ENCODE measurements at places on chromosomes 5 and 9. TPM values are rescaled to one million over a fixed set of nuclear protein-coding genes. Genes with fewer than 3 reads are reported as not detected.

DNA sequence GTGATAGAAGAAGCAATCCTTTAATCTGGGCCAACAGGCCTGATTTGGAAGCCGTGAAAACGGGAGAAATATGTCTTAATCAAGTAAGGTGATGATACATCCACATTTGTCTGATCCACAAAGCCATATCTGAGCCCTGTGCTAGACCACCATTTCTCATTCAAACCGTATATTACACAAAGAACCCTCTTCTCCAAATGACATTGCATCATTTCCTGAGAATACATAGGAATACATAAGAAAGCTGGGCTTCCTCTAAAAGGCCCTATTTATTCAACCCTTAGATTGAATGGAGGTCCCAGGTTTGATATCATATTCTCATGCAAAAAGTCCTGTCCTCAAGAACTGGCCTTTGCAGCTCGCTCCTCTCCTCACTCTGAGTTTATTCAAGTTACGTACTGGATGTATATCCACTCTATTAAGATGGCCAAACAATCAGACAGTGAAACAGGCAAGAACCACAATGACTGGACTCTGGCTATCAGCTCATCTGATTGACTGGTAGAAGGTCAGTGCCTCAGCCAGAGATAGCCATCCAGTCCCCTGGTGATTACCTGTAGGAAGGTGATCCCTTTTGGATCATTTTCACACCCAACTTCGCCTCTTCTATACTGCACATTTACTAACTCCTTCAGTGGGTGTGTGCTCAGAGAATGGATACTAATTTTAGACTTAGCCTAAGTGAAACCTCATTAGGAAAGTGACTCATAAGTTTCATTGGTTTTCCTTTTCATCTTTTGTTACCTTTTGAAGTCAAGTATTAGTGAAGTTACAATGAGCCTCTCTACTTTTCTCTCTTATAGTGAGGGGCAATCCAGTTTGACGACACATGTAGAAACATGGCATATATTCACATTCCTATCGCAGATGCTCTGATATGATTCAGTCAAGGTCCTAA lies 167.6 kb upstream of the WWC1 start:
- no peak for DNase-seq

DNA sequence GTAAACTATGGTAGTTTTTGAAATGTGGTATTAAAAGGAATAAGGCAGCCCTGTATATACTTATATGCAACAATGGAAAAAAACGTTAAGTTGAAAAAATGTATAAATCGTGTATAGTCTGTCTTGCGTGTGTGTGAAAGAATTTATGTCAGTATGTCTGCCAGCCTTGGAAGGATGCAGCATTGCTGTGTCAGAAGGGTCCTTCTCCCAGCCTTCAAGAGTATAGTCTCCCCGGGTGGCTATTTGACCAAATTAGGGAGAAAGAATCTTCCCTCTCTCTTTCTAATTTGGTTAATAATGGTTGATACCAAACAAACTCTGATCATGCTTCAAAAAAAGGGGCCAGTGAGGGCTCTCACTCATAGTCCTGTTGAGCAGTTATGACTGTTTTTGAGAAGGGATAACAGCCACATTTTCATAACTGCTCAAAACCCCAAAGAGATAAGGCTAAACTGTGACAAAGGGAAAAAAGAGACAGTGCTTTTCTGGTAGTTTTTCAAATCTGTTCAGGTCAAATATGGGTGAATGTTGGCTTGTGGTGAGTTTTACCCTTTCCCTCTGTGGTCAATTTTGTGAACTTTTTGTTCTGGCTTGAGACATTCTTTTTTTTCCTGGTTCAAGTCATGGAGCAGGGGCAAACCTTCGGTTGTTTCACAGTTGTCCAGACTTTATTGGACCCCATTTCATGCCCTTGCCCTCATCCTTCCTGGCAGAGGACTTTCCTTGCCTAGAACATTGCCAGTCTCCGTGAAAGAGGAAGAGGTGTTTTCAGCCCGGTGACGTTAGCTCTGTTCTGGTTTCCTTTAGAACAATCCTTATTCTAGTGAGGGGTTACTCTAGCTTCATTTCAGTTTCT lies 21.0 kb downstream of the SNX30 start:
- no peak for DNase-seq

GRCh38 chr9:89839449-89839848 lies 234.6 kb downstream of the GADD45G start:
- no peak for DNase-seq

DNA sequence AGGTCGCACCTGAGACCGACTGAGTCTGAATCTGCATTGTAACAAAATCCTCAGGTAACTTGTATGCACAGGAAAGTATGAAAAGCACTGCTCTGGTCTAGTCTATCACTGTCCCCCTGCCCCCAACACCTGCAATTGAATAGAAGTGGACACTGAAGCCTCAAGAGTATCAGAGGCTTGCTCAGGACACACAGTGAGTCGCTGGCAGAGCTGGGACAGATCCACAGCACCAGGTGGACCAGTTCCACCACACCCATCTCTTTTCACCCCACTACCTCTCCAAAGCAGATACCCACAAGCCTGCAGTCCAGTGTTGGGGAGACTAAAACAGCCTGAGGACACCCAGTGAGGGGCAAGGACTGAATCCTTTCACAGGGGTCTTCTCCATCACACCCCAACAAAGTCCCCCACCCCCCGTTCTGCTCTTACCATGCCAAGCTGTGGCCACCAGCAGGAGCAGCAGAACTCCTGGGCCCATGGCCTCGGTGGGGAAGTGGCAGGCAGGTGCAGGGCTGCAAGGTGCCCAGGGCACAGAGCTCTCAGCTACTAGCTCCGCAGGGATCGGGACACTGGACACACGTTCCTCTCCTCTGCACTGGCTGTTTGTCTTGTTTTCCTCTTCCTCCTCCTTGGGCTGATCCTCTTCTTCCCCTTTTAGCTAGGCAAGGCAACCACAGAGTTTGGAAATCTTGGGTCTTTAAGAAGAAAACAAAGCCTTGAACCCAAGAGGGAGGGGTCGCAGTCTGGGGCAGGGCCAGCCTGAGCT lies at the start of gene CSF1R:
TSS of gene CSF1R (minus strand) at position 605 of the 766 bp plus-strand sequence. CDS start at position 478, 127 bp downstream.
- no peak for DNase-seq

SGCD gene
- total RNA-seq, result 8.2 TPM

PCDHGA9 gene
- total RNA-seq, result 8.3 TPM

ARHGEF39 gene
- total RNA-seq, result not detected
